ENCODE measurements at places on chromosomes 7 and 10. TPM values are rescaled to one million over a fixed set of nuclear protein-coding genes. Genes with fewer than 3 reads are reported as not detected.

- peaks cover 12% of the 10 kb centered on the region for H3K36me3 ChIP-seq
- no peak overlapping the region for H3K4me3 ChIP-seq
- no peaks in the 10 kb centered on the region for H3K27me3 ChIP-seq
- no peak for DNase-seq
- peaks cover 41% of the 10 kb centered on the region for H3K4me1 ChIP-seq
Observed at GRCh38 chr7:157158400-157158799, 19.7 kb downstream of the UBE3C start.

DNA sequence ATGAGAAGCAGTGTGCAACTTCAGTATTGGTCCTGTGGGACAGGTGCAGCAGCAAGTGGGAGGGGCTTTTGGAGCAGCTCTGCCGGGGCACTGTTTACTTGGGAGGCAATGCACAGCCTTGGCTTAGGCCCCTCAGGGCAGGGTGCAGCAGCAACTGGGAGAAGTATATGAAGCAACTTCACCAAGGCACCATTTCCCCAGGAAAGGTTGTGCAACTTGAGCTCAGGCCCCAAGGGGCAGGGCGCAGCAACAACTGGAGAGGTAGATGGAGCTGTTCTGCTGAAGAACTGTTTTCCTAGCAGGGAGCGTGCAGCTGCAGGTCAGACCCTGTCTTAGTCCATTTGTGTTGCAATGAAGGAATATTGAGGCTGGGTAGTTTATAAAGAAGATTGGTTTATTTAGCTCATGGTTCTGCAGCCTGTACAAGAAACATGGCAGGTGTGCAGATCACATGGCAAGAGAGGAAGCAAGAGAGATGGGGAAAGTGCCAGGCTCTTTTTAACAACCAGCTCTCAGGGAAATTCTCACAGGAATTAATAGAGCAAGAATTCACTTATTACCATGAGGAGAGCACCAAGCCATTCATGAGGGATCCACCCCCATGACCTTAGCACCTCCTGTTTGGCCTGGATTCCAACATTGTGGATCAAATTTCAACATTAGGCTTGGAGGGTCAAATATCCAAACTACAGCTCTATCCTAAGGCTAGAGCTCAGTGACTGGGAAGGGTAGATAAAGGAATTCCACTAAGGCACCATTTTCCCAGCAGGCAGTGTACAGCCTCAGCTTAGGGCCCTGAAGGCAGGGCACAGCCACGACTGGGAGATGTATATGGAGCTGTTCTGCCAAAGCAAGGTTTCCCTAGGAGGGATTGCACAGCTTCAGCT is 10.9 kb downstream of the GPR141 start:
- no peaks in the 10 kb centered on the region for H3K27me3 ChIP-seq
- no peak overlapping the region for H3K27ac ChIP-seq
- DNase-seq: no peak
- no peak overlapping the region for H3K4me3 ChIP-seq
- H3K4me1 ChIP-seq: no peaks in the 10 kb centered on the region

KIF5B gene
- total RNA-seq: 57.4 TPM

DNA sequence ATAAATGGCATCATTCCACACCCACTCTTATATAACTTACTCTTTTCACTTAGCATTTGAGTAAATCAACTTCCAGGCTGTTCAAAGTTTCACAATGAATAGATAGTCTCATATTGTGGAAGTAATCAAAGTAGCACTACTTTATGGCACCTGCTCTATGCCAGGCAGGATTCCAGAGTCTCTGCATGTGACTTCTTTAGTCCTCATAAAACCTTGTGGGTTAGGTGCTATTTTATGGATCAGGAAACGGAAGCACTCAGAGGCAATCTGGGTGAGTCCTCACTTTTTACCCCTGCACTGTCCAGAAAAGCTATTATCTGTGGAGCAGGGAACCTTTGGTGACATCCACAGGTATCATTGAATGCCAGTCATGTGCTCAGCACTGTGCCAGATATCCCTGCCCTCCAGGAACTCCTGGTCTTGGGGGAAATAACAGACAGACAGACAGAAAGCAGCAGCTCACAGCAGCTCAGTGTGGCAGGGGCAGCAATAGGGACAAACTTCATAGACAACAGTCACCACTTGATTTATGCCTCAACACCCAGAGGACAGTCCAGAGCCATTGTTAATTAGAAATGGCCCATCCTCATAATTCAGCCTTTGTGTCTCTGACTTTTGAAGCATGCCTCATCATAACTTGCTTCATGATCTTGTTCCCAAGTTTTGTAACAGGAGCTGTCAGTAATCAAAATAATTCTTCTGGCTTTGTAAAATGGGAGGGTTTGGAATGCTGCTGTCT is 160.6 kb downstream of the SEC23IP start:
- DNase-seq: no peak
- no peak overlapping the region for H3K4me3 ChIP-seq
- H3K36me3 ChIP-seq: no peaks in the 10 kb centered on the region
- H3K4me1 ChIP-seq: no peaks in the 10 kb centered on the region

- peaks cover 51% of the 10 kb centered on the region for H3K27me3 ChIP-seq
- no peaks in the 10 kb centered on the region for H3K36me3 ChIP-seq
- DNase-seq: no peak
- no peak overlapping the region for H3K27ac ChIP-seq
Observed at GRCh38 chr10:123965973-123966895, 74.6 kb upstream of the CPXM2 start.

GRCh38 chr7:15889507-15889906 is 203.0 kb upstream of the MEOX2 start:
- H3K27ac ChIP-seq: no peak overlapping the region
- no peak for DNase-seq
- no peak overlapping the region for H3K4me3 ChIP-seq
- no peaks in the 10 kb centered on the region for H3K27me3 ChIP-seq

GRCh38 chr7:38306914-38307313 is 33.5 kb upstream of the TARP start:
- no peak for DNase-seq
- no peak overlapping the region for H3K27ac ChIP-seq
- no peak overlapping the region for H3K4me3 ChIP-seq
- peaks cover 12% of the 10 kb centered on the region for H3K4me1 ChIP-seq
- no peaks in the 10 kb centered on the region for H3K36me3 ChIP-seq

DNA sequence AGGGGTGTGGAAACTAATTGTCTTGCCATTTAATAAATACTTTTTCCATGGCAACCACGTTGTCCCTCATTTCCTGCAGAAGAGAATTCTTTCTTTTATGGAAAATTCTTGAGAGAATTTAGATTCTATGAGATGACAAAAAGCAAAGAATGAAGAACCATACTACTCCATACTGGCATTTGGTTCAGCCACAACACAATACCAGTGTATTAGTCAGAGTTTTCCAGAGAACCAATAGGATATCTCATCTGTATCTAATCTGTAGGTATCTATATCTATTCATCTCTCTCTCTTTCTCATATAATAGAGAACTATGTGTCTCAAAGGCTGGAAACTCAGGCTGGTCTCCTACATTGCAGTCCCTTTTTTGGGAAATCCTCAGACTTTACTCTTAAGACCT is 44.6 kb upstream of the NAMPT start:
- peaks cover 19% of the 10 kb centered on the region for H3K27me3 ChIP-seq
- H3K36me3 ChIP-seq: no peaks in the 10 kb centered on the region
- DNase-seq: no peak

DNA sequence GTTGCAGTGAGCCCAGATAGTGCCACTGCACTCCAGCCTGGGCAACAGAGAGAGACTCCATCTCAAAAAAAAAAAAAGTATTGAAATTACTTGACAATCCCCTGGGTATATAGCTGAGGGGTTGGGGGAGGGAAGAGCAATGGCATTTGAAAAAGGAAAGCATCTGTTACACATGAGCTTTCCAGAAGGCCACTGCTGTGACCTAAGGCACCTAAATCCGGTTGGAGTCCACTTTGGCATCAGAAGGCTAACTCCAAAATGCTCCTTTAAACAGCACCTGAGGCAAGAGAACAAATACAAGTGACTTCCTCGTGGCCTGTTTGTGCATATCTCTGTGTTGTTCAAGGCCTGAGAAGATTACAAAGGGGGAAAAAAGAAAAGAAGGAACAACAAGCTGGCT is 74.8 kb upstream of the PALS2 start:
- no peaks in the 10 kb centered on the region for H3K4me1 ChIP-seq
- H3K4me3 ChIP-seq: no peak overlapping the region
- H3K27ac ChIP-seq: no peak overlapping the region
- no peaks in the 10 kb centered on the region for H3K36me3 ChIP-seq
- H3K27me3 ChIP-seq: no peaks in the 10 kb centered on the region
- DNase-seq: no peak

GRCh38 chr10:30043476-30044270 is 15.7 kb downstream of the JCAD start:
- H3K4me1 ChIP-seq: peaks cover 12% of the 10 kb centered on the region
- H3K4me3 ChIP-seq: no peak overlapping the region
- DNase-seq: no peak
- peaks cover 54% of the 10 kb centered on the region for H3K27me3 ChIP-seq

EVX1 gene
- not detected for total RNA-seq

OPN1SW gene
- total RNA-seq: not detected

GRCh38 chr10:32210306-32211045 is 136.5 kb downstream of the EPC1 start:
- H3K36me3 ChIP-seq: no peaks in the 10 kb centered on the region
- H3K4me1 ChIP-seq: peaks cover 2% of the 10 kb centered on the region
- DNase-seq: peak; percentile 46

GRCh38 chr10:99394256-99394655 is 36.2 kb downstream of the GOT1 start:
- no peak overlapping the region for H3K4me3 ChIP-seq
- no peak for DNase-seq
- H3K27ac ChIP-seq: no peak overlapping the region
- peaks cover 16% of the 10 kb centered on the region for H3K36me3 ChIP-seq
- peaks cover 2% of the 10 kb centered on the region for H3K27me3 ChIP-seq

DNA sequence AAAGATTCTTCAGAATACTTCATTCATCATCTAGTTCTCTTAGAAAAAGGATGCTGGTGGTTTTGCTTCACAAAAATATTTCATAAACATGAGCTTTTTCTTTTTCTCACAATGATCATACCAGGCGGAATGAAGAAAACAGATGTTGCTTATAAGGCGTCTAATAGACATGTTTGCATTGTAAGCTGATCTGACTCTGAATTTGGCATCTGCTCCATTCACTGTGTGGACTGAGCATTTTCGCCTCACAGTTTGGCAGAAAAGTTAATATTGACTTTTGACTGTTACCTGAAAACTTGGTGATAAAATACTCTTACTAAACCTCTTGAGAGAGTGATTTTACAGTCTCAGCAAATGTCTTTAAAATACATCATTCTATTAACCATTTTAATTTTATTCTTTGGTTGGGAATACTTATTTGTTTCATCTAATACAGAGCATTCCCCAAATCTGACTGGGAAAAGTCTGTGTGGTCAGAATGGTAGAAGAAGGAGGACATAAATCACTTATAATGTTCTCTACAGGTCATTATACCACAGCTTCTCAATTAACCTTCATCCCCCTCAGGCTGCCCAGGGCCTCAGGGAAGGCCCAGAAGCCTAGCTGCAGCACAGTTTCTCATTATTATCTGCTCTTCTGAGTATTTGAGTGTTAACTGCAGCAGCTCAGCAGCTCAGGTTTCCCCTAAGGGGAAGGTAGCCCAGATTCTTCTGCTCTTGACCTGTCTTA is 121.6 kb upstream of the KAT6B start:
- H3K27ac ChIP-seq: no peak overlapping the region
- H3K27me3 ChIP-seq: no peaks in the 10 kb centered on the region
- peaks cover 14% of the 10 kb centered on the region for H3K36me3 ChIP-seq
- DNase-seq: no peak
- H3K4me3 ChIP-seq: no peak overlapping the region
- no peaks in the 10 kb centered on the region for H3K4me1 ChIP-seq

GRCh38 chr10:127196282-127197153 is at the start of gene INSYN2A:
Gene INSYN2A, minus strand, starts transcription at chr10:127196591. Its CDS starts 20,196 bp downstream, at chr10:127176395.
- H3K27me3 ChIP-seq: peaks cover 31% of the 10 kb centered on the region
- H3K4me3 ChIP-seq: peak within 1 kb of the TSS; percentile 35
- peaks cover 2% of the 10 kb centered on the region for H3K4me1 ChIP-seq
- no peak within 1 kb of the TSS for H3K27ac ChIP-seq
- no peaks in the 10 kb centered on the region for H3K36me3 ChIP-seq

OR13A1 gene
- total RNA-seq: not detected

DNA sequence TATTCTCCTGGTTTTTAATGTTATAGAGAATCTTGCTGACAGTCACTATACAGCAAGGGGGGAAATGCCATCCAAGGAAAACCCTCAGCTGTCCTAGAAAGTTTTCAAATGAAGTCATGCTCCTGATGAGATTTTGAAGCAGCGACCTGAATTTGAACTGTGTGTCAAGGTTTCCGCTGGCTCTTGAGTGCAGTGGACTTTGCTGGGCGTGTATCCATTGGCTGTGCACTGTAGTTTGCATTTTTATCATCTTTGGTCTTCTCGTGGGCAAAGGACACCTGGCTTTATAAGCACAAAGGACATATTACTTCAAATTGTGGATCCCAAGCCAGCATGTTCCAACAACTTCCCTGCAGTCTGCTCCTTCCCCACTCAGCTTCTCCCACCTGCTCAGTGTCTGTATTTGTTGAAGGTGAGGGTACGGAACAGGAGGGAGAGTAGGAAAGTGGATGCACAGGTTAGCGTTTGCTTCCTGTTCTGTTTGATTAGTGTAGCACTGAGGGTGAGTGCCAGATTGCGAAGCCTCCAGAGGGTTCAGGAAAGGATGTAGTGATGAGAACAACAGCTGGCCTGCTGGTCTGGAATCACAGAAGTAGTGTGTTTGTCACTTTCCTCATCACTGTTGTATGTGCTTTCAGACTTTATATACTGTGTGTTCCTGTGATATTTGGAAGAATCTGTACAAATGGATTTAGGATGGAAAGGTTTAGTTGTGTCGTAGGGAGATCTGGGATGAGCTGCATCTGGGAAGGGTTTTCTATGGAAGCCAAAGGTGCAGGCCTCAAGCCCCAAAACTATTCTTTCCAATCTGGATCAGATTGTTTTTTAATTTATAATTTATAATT is 204.8 kb downstream of the BMPER start:
- no peaks in the 10 kb centered on the region for H3K36me3 ChIP-seq
- no peaks in the 10 kb centered on the region for H3K27me3 ChIP-seq
- H3K4me3 ChIP-seq: no peak overlapping the region
- H3K27ac ChIP-seq: no peak overlapping the region

GRCh38 chr10:117503244-117504205 is 39.0 kb upstream of the EMX2 start:
- H3K27ac ChIP-seq: no peak overlapping the region
- no peaks in the 10 kb centered on the region for H3K4me1 ChIP-seq
- no peak for DNase-seq
- no peaks in the 10 kb centered on the region for H3K36me3 ChIP-seq

All from activated CD4-positive, alpha-beta T cell treated with anti-CD3 and anti-CD28 coated beads for 36 hours (primary cell).